Omental fat pad (tissue), 4 donors: ENCODE measurements at places on chromosomes 5 and 9. TPM values are rescaled to one million over a fixed set of nuclear protein-coding genes. Genes with fewer than 3 reads are reported as not detected.

DNA sequence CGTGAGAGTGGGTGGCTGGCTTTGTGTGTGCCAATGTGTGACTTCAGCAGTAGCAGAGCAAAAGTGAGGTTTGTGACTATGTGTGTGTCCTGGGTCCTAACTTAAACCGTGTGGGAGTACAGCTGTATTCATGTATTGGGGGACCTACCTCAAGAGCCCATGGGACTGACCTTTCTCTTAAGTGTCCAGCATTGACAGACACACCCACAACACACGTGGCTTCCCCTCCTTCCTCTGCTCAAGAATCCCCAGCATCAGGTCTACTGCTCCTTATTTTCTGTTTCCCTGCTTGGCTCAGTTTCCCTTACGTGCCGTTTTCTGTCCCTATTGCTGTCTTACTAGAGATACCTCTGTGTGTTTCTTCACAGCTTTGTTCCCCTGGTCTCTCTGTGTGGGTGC lies 616 bp downstream of the IL11RA start:
- no peak for DNase-seq

GRCh38 chr9:125495172-125496119 lies 211.6 kb downstream of the MAPKAP1 start:
- DNase-seq: no peak

GRCh38 chr5:151923866-151924476 lies 680 bp downstream of the GLRA1 start:
- DNase-seq: no peak

DNA sequence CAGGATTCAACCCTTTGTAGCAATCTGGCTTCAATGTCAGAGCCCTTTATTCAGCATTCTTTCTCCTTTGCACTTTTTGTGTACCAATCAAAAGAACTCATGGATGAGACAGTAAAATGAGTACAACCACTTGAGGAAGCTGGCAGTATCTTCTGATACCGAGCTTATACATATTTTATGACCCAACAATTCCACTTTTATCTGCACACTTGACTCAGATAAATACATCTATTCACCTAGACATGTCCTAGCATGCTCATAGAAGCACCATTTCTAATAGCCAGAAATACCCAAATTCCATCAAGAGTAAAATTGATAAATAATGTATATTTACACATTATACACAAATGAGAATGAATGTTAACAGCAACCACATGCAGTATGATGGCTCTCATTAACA lies 111.2 kb upstream of the PTGER4 start:
- no peak for DNase-seq

DNA sequence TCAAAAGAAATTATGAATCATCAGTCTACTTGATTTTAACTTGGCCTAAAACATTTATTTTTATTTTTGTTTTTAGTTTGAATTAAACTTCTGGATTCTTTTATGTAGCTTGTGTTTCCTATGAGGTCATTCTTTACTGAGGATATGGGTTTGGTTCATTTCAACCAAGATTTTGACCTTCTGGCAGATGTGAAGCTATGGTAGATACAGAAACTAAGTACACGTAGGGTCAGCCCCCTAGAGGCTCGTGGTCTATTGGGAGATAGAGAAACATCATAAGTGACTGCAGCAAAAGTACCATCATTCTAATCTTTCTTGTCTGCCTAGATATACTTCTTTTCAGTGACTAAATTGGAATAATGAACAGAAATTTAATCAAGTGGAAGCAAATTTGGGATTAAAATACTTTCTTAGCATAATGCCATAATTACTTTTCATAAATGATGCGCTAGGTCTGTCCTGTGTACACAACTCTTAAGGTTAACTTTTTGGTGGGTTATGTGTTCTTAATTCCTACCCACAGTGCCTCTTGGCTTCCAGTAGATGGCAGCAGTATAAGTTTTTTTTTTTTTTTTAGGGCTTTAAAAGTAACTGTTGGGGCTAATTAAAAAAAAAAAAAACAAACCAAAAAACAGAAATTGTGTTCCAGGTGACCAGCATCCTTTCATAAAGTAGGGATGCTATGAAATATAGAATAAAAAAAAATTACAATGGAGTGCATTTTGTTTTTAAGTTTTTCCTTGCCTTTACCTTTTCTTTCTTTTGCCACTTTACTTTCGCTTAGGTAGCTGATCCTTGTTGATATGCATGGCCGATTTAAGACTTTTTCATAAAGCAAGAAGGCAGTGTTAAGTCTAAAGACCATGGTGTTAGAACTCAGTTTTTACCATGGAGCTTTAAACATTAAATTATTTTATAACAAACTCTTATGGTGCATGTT lies 49.9 kb downstream of the LRRTM2 start:
- DNase-seq: no peak

DNA sequence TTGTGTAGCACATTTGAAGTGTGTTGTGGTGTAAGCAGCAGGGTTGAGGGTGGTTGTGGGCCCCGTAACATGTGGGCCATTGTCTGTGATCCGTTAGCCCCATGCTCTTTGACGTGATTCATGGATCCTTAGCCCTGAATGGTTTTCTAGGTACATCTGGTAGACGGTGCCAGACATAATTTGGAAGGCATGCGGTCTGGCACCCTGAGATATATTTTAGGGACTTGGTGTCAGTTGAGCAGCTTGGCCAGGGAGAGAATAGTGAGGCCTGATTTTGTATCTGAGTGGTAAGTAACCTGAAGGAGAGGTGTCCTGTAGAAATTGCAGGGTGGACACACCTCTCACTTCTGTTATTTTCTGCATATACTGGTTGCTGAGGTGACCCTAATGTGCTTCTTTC lies 10.9 kb downstream of the SH3GL2 start:
- DNase-seq: no peak

DNA sequence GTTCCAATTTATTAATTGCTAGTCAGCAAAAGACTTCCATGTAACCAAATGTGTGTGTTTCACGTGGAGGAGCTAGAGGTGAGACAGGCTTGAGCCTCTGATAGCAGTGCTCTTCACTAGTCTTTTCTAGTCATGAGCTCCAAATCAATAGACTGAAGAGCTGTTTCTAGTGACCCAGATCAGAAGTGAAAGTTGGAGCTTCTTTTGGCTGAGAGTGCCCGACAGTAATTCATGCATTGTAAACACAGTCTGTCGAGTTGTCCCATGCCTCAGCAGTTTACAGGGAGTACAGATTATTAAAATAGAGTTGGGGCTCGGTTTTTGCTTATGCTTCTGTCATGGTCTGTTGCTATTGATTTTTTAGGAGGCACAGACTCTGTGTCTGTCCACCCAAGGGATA lies 793.1 kb downstream of the DTWD2 start:
- no peak for DNase-seq

- DNase-seq: no peak
Measured at GRCh38 chr9:136951541-136952320, at the start of gene LCN12. TSS of gene LCN12 (plus strand) at chr9:136952273. CDS start at chr9:136952328, 55 bp downstream.

DNA sequence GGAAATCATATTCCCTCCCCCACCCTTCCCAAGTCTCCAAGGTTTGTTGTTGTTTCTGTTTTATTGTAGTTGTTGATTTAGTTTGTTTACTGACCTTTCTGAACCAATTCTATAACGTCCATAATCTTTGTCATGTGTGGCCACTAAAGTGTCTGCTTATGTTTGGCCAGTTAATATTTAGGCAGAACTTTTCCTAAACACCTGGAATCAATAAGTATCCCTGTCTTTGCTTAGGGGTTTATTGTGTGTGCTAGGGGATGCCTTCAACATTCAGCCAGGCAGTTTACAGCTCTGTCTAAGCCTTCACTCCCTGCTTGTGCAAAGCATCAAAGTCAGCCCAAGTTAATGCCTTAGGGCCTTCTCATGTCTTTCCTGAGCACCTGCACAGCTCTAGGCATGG lies 16.9 kb upstream of the LECT2 start:
- no peak for DNase-seq

The BTNL9 gene
- 649 TPM for total RNA-seq

DNA sequence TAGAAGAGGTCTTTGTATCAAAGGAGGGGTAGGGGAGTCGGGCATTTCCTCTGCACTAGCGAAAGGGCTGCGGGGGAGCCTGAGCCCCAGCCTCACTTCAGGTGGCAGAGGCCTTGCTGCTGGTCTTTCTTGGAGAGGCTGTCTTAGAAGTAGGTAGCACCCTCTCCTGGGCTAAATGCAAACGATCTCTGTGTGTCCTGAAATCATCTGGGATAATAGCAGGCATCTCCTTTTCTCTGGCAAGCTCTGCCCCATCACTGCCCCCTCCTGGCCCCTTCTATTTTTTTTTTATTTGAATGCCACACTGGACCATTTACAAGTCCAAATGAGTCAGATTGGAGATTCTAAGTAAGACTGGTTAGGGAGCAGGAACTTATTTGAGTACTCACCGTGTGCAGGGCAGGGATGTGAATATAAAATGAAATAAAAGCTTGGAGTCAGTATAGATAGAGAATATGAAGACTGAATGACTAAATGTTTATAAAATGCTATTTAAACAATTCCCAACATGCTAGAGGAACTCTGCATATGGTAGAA lies 137.1 kb downstream of the FGF1 start:
- DNase-seq: no peak

DNA sequence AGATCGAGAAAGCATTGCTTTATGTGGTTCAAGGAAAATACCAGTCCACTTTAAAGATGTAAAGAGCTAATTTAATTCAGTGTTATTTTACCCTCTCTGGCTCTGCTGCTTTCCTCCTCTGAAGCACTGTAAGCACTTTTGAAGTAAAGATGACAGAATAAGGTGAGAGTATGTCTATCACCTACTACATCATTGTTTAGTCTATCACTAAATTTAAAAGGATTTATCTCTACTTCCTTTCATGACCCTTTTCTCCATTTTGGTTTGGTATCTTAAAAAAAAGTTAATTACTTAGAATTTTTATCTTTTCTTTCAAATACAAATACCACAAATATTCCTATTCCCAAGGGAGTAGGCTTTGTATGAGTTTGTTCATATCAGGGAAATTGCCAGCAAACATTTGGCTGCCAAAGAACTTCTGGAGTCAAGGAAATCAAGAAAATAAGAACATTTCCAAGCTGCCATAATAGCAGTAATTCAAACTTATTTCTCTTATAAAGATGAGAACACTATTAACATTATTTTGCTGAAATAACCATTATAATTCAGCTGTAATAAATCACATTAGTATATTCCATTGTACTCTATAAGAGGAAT lies 77.8 kb downstream of the SLC38A9 start:
- no peak for DNase-seq

GRCh38 chr5:112923148-112923917 lies 1.3 kb upstream of the REEP5 start:
- DNase-seq: no peak

- DNase-seq: no peak
Measured at GRCh38 chr9:91837981-91838731, 111.9 kb downstream of the ROR2 start.

The RGS14 gene
- total RNA-seq: 7.1 TPM

The PCDHB13 gene
- 7.7 TPM for total RNA-seq

The TMEM174 gene
- total RNA-seq: not detected

GRCh38 chr9:99185934-99186333 lies 35.8 kb downstream of the ALG2 start:
- no peak for DNase-seq

DNA sequence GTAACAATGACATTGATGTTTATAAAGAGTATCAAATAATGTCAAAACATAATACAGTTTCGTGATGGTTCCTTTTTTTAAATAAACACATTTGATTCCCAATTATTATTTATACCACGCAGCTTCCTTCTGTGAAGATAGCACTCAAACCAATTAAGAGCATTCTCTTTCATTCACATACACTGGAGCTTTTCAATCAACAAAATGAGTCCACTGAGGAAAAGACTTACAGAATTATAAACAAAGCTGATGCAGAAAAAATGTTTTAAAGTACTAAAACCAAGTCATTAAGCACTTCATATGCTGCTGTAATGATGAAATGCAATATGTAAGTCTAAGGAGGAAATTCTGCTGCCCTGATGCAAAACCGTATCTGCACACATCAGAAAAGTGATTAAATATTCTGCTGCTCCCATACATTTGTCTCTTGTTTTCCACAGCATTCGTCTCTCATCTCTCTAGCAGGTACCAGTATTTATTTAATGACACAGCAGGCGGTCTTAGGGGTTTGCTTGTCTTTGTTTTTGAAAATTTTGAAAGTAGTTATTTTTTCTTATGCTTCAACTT lies 147.1 kb downstream of the CDH10 start:
- no peak for DNase-seq

The PIP5KL1 gene
- total RNA-seq: 1.4 TPM

DNA sequence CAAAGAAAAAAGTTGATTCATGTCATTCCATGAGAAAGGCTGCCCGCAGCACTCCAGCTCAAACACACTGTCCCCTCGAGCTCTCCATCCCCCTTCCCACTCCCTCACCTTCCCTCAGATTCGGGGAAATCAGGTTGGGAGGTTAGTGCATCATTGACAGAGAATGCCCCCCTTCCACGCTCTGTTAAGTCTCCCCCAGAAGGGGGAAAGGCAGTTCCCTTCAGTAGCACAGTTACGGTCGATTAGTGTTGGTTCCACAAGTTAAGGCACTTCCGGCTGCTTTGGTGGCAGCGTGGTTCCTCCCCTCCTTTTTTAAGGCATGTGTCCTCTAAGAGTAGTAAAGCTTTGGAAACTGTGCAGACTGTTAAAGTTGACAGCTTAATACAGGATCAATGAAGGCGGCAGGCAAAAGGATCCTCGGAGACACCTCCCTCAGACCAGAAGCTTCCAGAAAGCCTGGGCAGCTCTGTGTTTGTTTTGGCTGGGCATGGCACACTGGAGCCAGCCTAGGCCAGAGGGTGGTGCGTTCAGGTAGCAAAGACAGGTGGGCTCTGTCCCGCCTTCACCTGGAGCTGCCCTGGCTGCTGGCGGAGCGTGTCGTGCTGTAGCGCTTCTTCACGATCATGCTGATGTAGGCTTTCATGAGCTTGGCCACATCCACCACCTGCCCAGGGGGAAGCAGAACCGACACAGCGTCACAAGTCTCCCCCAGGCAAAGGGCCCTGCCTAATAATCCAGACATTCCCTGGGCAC lies 49.5 kb upstream of the RETREG1 start:
- no peak for DNase-seq

GRCh38 chr9:81028504-81028903 lies 660.8 kb downstream of the TLE1 start:
- no peak for DNase-seq

DNA sequence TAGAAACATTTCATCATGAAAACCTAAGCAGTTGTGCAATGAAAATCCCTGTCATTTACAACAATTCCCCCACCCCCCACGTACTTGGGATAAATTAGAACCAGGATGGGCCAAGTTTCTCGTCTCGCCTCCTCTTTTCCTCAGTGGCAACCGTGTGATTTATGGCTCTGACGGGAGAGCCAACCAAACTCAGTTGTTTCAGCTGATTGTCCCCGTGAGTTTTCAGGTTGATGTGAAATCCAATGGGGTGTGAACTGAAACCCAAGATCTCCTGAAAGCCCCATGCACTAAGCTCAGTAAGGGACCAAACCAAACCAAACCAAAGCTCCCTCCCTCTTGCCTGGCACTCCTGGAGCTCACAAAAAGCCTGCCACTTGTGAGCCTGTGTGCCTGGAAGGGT lies 138.7 kb upstream of the SLC24A2 start:
- no peak for DNase-seq

The FGF1 gene
- total RNA-seq: 2.2 TPM

DNA sequence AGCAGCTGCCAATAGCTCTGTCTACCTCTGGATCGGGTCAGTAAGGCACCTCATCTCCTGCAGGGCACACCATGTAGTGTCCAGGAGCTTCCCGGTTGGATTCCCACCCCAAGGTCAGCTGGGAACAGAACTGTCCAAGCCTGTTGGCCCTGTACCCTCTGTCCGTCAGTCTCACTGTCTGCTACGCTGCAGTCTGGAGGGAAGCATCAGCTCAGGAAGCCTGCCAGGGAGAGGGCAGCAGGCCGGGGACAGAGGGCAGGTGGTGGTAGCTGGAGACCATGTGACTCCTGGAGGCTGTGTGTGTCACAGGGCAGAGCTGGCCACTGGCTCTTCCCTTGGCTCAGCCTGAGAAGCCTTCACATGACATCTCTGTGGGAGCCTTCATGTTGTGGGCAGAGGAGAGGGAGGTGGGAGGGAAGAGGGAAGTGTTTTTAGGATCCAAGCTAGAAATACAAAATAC lies 134.5 kb downstream of the SEC61B start:
- no peak for DNase-seq
